ENCODE measurements at places on chromosomes 6 and 20.

DNA sequence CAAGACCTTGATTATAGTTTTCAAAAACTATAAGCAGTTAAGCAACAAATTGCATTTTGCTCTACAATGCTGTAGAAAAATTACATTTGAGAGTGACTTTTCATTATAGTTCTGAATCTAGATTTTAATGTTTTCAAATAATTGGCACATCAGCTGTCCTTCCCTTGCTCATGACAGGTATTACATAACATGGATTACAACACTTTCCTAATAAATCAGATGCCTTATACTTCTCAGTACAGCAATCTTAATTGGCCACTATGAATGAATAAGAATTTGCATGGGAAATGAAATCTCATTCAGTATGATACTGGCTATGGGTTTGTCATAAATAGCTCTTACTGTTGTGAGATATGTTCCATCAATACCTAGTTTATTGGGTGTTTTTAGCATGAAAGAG lies 29.9 kb downstream of the HSF2 start:
- DNase-seq: no peak
- no peak overlapping the region for H3K27ac ChIP-seq
- no peaks in the 10 kb centered on the region for H3K4me1 ChIP-seq
- no peaks in the 10 kb centered on the region for H3K36me3 ChIP-seq

DNA sequence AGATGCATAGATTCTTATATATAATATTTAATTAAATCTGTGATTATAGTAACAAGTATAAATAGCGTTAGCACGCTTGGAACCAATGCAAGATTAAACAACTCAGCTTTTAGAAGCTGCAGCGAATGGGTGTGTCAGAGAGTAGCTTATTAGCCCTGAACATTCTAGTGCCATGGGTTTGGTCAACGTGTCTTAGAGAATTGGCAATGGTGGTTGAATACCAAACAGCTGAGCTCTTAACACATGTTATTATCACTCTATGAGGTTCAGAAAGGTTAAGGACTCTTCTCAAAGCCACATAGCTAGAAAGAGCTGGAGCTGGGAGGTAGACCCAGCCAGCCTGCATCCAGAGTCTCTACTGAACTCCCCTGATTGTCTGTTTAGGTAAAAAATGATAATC lies 284.2 kb upstream of the CHD6 start:
- no peaks in the 10 kb centered on the region for H3K27me3 ChIP-seq

- H3K36me3 ChIP-seq: no peaks in the 10 kb centered on the region
- no peak overlapping the region for H3K4me3 ChIP-seq
- no peaks in the 10 kb centered on the region for H3K4me1 ChIP-seq
- H3K27ac ChIP-seq: no peak overlapping the region
- no peak for DNase-seq
Measured at GRCh38 chr20:31644701-31645100, 7.0 kb downstream of the COX4I2 start.

GRCh38 chr6:142117366-142117765 lies 15.4 kb upstream of the GJE1 start:
- H3K36me3 ChIP-seq: no peaks in the 10 kb centered on the region
- H3K27ac ChIP-seq: no peak overlapping the region
- no peak for DNase-seq

Data from hepatocyte (in vitro differentiated cells).